Left lung (tissue), 14 donors: ENCODE measurements at places on chromosomes 12 and 14.

- no peak for DNase-seq
Observed at GRCh38 chr14:79608446-79608845, 602.9 kb downstream of the DIO2 start.

DNA sequence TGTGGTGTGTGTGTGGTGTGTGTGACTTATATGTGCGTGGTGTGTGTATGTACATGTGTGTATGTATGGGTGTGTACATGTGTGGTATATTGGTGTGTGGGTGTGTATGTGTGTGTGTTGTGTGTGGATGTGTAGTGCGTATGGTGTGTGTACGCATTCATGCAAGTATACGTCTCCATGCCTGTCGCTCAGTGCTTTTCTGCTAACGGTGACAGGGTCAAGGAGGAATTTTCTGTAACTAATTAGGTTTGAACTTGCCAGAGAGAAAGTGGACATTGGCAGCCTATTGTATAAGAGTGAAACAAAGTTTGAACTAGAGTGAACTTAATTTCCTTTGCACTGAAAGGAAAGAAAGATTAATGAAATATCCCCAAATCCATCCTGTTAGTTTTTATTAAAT lies 120.9 kb upstream of the GSC start:
- DNase-seq = no peak

- DNase-seq = no peak
Observed at GRCh38 chr14:74583689-74584434, 28.2 kb downstream of the LTBP2 start.

DNA sequence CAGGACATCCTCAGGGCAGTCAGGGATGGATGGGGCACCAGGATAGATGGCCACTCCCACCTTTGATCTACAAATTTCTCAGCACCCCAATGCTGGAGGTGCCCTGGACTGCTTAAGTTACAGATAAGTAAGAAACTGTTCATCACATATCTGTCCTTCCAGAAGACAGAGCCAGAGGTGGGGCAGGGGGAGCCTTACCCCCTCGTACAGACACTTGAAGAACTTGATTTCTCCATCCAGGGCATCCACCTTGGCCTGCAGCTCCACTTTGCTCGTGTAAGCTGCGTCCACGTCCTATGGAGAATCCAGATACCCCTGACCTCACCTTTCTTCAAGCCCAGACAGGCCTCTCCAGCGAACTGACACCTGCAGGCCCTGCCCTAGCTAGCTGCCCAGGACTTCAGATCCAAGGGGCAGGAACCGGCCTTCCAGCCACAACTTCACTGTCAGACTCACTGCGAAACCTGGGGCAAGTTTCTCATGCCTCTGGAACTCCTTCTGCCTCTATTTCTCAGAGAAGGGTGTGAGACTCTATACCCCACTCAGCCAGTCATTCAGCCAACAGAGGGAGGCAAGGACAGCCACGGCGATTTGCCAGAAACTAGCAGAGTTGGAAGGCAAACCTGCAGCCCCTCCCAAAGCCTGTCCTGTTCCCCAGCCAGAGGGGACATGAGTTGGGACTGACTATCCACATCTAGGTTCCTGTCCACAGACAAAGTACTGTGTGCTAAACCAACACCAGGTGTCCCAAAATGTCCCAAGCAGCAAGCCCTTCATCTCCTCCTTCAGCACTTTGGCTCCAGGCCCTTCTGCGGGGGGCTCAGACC lies 3.8 kb downstream of the KRT73 start:
- DNase-seq = no peak

DNA sequence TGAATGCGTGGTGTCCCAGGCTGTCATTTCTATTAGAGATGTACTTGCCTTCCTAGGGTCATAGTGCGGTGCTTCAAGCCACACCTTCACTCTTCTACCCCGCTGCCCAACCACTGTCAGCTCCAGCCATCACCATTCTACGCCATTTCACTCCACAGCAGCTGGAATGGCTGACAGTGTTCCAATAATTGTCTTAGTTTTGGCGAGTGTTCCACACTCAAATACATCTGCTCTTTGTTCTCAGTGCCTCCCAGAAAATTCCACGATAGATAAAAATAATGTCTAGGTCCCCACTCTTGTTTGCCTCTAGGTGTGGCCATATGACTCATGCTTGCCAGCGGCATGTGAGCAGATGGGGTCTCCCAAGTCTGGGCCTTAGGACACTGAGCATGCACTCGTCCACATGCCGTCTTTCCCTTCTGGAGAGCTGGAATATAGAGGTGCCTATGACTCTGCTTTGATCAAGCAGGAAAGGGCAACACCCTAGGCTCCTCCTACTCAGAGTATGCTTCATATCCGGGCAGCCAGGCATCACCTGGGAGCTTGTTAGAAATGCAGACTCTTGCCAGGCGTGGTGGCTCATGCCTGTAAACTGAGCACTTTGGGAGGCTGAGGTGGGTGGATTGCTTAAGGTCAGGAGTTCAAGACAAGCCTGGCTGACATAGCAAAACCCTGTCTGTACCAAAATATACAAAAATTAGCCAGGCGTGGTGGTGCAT lies 163.0 kb downstream of the BRMS1L start:
- DNase-seq = no peak

- DNase-seq = no peak
Observed at GRCh38 chr12:129494260-129494659, 409.6 kb downstream of the TMEM132D start.

- no peak for DNase-seq
Observed at GRCh38 chr12:56206452-56207166, 15.1 kb downstream of the RNF41 start.

GRCh38 chr12:109720152-109720856 lies 6.7 kb downstream of the FAM222A start:
- no peak for DNase-seq

- no peak for DNase-seq
Observed at GRCh38 chr14:49786315-49786714, 18.4 kb downstream of the KLHDC2 start.

DNA sequence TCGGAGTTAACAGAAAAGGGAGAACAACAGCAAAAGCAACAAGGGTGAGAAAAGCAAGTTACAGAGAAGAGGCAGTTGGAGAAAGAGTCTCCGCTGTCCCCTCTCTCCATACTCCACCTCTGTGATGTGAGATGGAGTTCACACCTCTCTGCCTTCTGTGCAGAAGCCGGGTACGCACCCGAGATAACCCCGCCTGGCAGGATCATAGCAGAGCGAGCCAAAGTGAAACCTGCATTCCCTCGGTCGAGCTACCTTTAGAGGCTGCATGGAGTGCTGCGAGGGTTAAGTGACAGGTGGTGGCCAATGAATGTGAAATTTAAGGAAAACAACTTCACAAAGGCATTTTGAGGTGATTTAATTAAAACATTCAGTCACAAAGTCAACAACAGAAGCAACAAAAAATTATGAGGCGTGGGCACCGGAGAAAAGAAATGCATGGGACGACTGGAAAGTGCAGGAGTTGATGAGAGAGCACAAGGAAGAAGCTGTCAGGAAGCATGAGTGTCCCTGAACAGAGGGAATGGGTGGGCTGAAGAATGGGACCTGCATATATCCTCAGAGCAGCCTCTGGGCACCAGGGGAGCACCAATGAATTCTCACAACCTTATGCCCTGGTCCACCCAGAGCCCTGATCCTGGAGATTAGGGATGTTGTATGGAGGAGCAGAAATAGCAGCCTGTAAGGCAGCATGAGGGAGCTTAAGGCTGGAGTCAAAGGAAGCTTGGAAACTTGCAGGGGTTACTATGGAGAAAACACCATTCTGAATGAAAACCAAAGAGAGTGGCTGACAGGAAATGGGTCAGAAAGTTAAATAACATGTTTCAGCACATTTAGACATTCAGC lies 208.3 kb downstream of the EMP1 start:
- DNase-seq = no peak

DNA sequence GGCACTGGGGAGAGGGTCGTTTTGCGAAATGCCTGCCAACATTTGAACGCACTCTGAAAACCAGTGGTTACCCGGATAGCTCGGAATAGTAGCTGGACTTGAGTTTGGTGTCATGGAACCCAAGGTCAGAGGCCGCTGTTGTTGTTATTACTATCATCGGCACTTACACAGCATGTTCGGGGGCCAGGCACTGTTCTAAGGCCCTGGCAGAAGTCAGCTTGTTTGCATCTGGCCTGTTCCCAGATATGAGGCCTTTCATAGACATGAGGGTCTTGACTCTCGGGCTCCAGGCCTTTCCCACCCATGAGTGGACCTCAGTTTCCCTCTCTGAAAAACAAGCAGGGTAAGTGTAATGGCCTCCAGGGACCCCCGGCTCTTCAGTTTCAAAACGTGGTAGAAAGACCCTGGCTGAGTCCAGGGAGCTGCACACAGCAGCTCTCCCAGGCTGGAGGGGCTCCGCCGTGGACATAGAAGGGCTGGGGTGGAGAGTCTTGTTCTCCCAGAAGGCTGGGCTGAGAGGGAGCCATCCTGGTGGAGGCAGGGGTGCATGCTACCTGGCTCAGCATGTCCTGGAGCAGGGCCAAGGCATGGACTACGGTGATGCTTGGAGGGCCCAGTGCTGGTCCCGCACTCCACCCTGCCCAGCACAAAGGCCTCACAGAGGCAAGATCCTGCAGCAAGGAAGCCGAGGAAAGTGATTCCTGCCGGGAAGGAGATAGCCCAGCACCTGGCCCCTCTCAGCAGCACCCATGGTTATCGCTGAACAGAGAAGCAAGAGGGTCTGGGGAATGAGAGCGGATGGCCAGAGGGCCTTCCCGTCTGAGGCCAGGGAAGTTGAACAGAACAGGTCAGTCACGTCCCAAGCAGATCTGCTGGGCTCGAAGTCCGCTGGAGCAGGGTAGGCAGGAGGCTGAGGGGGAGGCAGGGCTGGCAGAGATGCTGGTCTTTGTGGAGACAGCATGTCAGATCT lies 63.5 kb upstream of the C14orf180 start:
- DNase-seq = no peak

GRCh38 chr12:106919910-106920544 lies 35.7 kb upstream of the TMEM263 start:
- DNase-seq = peak; percentile 60

- DNase-seq = no peak
Observed at GRCh38 chr14:38053666-38054065, 154.0 kb upstream of the SSTR1 start.

DNA sequence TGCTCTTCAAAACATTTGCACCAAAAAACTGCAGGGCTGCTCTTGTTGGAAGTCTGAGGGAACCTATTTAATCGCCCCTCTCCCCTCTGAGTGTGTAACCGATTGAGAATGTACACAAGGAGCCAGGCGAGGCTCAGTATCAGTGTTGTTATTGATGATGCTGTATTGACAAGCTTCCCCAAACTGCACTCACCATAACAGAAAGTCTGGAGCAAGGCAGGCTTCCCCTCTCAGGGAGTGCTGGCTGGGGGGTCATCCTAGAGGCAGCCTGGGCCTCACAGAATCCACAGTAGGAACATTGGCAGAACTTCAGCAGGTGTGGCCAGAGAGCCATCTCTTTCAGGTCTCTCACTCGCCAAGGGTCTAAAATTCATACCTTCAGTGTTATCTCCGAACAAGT lies 58.1 kb upstream of the TUNAR start:
- DNase-seq = no peak

DNA sequence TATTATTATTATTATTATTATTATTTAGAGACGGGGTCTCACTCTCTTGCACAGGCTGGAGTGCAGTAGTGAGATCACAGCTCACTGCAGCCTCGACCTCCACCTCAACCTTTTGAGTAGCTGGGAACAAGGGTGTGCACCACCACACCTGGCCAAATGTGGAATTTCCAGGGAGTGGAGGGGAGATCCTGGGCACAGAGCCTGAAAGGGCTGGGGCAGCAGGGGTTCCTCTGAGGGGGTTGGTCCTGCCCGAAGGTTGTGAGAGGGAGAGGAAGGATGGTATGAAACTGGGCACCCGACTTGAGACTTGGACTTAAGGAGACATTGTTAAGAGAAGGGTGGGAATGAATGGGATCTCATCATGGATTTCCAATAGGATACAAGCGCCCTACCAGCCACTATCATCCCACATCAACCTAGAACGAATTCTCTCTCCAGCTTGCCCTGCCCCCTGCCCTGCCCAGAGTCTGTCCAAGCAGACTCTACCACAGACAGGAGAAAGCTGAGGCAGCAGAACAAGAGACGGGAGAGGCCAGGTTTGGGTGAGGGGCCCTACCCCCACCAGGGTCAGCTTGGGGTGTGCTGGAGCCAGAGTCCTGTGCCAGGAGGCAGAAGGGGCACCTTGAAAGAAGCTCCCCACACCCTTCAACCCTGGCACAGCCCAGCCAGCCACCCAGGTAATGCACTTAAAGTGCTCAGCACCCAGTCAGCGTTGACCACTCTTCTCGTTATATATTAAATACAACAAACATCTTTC lies 2.4 kb upstream of the DYNC1H1 start:
- no peak for DNase-seq

GRCh38 chr14:89899917-89900663 lies 54.4 kb downstream of the EFCAB11 start:
- no peak for DNase-seq

DNA sequence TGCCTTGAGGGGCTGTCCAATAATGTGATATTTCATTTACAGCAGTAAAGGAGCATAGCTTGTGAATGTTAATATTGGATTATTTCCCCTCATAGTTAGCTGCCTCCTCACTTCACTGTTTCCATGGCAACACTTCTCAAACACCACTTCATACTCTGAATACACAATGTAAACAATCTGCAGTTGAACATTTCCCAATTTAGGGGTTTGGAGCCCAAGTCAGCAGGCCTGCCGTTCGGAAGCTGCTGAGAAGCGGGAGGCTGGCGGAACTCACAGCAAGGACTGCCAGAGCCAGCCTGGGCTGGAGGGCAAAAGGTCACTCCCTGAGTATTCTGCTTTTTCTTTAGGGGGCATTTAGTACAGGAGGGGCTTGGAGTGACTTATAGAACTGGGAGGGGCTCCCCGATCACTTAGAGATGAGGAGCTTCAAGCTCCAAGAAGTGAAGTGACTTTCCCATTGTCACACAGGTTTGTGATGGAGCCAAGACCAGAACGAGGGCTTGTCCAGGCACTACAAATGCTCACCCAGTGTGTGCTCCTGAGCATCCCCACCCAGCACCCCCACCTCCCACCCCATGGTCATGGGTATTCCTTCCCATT lies 12.1 kb upstream of the SLC24A4 start:
- peak; percentile 87 for DNase-seq

DNA sequence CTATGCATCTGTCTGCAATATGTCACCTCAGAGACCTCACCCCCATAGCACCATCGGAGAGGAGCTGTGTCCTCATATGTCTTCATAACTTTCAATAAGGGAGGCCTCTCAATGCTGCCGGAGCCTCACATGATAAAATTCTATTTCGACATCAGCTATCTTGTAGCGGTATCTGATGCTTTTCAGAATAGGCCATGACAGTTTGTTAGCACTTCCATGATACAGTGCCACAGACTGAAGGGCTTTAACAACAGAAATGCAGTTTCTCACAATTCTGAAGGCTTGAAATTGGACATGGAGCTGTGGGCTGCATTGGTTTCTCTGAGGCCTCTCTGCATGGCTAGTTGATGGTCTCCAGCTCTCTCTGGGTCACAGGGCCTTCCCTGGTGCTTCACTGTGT lies 125.0 kb upstream of the PZP start:
- DNase-seq = no peak

DNA sequence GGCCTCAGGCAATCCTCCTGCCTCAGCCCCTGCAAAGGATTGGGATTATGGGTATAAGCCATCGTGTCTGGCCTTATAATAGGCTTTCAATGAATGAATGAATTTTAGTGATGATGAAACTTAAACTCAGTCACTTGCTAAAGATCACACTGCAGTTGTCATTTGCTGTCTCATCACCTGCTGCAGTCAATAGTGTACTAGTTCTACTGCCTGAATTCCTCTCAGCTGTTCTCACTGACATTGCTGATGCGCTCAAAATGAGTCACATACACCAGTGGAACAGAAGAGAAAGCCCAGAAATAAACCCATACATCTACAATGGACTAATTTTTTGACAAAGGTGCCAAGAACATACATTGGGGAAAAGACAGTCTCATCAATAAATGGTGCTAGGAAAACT lies 5.6 kb upstream of the SYNJ2BP start:
- no peak for DNase-seq
